ENCODE measurements at places on chromosomes 11 and 22. TPM values are rescaled to one million over a fixed set of nuclear protein-coding genes. Genes with fewer than 3 reads are reported as not detected.

DNA sequence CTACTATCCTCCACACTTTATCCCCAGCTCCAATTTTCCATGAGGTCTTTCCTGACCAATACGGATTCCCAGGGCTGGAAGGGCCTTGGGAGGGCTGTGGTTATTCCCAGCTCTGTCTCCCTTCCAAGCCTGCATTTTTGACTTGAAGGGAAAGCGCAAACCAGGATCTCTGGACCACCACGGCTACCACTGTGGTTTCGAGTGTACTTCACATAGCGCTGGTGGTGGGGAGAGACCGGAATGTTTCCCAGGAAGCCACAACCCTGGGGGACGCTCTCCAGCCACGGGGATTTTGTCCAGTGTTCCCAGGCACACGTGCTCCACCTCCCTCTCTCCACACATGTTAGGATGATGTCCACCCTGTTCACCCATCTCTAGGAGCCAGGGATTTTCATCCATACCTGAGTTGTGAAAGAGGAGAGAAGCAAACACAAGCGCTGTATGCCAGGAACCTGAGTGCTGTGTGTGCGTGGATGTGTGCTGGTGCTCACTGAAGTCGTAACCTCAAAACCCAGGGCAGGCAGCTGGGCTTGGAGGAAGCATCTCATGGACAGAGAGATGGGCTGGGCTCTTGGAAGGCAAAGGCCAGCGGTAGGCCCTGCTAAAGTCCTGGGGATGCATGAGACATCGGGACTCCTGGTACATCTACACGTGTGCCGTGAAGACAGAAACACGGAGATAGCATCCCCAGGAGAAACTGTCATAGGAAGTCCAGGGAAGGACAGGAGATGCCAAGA, 1.3 kb upstream of the NPTXR start:
- no peak for DNase-seq

- DNase-seq, result peak; percentile 34
Measured at GRCh38 chr22:50162391-50162956, 8.1 kb upstream of the PANX2 start.

DNA sequence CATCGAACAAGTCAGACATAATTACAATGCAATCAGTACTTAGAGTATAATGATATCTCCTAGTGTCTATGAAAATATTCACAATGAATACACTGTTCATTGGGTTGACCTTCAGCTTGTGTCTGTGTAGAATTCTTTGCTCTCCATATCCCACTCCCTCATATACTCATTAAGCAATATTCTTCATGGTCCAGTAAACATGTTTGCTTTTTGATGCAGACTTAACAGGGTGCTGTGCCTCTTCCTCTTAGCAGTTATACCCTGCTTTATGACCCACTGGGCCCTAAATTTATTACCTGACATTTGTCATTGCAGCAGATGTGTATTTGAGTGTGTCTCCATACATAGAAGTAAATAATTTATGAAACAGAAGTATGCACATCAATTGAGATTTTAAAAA, 352.5 kb upstream of the CCDC179 start:
- DNase-seq, result no peak

DNA sequence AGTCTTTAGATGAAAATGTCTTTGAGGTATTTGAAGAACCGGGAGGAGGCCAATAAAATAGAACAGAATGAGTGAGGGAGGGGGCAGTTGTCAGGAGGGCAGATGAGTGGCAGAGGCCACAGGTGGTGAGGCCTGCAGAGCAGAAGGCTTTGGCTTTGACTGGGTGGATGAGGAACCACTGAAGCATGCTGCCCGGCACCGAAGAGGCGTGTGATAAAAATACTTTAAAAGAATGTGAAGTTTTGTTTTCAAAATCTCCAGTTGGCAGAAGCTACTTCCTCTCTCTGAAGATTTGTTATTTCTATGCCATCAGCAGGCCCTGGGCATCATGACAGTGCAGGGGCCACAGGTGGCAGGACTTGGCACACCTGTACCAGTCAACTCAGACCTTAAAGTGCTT, 6.3 kb downstream of the MS4A12 start:
- no peak for DNase-seq

DNA sequence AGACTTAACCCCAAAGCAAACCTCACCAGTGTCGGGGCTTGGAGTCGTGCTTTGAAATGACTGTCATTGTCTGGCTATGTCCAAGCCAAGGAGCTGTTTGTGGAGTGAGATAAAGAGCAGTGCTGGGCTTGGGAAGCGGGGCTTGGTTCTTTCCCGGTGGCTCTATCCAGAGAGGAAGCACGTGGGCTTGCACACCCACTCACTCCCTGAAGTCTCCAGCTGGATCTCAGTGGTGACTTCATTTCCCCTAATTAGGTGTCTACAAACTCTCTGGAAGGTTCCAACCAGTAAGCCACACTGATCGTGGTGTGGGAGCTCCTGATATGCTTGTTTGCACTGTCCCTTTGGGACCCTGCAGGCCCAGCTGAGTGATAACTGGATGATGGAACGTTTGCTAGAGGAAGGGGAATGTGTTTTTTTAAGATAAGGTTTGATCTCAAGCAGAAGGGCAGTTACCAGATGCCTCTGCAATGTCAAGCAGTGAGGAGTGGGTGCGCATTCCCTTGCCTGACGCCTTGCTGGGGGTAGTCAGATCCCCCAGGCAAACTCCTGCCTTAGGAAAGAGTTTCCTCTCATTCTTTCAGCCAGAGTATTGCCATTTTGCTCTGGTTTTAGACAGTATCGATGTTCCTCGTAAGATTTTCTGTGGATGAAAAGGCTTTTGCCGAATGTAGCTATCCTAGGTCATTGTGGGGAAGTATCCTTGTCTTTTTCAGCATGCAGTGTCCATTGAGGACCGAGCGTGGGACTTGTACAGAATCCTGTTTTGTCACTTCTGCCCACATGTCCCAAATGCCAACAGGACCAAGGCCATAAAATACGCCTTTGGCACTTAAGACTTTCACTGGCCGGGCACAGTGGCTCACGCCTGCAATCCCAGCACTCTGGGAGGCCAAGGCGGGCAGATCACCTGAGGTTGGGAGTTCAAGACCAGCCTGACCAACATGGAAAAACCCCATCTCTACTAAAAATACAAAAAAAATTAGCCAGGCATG, 90.9 kb downstream of the MICAL2 start:
- peak; percentile 16 for DNase-seq

DNA sequence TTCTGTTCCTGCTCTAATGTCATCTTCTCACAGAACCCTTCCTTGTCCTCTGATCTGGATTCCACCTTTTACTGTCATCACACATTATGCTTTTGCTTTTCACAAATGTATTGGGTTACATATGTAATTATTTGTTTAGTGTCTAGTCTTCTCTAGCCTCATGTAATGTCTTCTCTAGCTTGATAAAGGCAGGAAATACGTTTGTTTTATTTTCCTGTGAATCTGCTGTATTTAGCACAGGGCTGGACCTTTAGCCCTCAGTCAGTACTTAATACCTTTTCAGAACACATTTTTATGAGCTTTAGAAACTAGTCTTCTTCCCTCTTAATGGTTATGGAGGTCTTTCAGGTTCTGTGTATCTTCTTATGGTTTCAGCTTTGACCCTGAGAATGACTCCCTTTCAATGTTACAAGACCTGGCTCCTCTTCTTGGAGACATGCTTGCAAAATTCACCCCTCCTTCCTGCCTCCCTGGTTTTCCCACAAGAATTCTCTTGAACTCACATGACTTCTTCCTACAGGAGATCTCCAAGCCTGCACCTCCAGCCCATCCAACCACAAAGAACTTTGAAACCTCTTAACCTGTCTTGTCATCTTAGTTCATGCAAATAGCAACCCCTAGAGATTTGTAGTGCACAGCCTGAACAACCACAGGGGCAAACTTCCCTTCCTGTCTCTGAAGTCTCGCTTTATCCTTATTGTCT, 132.7 kb upstream of the DDI1 start:
- no peak for DNase-seq

- no peak for DNase-seq
Measured at GRCh38 chr11:119306373-119306890, 10.5 kb downstream of the MCAM start.

- no peak for DNase-seq
Measured at GRCh38 chr22:35681454-35682052, 33.3 kb downstream of the APOL6 start.

GRCh38 chr11:95715777-95716241, 73.8 kb downstream of the FAM76B start:
- no peak for DNase-seq

DNA sequence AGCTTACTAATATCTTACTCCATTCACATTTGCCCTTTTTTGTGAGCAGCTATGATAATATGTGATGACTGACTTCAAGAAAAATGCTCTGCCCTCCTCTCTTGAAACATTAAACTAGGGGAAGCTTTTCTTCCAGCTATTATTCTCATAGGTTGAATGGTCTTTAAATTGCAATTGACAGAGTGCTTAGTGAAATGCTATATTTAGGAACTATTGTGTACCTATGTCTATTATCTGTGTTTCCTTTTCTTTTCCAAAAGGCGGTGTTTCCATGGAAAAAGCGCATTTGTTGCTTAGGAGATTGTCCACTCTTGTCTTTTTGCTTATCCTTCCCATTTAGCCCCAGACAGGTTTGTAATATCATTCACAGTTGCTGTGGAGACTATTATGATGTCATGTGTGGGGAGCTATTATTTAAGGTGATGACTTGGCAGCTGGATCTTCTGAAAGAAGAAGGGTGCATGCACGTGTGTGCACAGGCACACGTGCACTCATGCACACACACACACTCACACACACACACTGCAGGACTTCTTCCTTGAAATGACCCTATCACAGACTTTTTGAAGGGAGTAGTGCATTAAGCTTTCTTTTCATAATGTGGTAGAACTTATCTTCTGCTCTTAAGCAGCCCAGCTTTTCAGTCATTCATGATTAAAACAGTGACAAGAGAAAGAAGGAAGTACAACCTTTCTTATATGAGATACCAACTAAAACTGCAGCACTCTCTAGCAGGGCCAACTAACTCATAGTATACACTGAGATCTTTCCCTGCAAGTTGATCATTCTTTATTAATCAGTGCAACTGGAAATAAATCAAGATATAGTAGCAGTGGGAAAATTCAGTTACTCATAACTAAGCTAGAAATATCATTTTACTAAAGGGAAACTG, 340.8 kb upstream of the MTNR1B start:
- no peak for DNase-seq

DNA sequence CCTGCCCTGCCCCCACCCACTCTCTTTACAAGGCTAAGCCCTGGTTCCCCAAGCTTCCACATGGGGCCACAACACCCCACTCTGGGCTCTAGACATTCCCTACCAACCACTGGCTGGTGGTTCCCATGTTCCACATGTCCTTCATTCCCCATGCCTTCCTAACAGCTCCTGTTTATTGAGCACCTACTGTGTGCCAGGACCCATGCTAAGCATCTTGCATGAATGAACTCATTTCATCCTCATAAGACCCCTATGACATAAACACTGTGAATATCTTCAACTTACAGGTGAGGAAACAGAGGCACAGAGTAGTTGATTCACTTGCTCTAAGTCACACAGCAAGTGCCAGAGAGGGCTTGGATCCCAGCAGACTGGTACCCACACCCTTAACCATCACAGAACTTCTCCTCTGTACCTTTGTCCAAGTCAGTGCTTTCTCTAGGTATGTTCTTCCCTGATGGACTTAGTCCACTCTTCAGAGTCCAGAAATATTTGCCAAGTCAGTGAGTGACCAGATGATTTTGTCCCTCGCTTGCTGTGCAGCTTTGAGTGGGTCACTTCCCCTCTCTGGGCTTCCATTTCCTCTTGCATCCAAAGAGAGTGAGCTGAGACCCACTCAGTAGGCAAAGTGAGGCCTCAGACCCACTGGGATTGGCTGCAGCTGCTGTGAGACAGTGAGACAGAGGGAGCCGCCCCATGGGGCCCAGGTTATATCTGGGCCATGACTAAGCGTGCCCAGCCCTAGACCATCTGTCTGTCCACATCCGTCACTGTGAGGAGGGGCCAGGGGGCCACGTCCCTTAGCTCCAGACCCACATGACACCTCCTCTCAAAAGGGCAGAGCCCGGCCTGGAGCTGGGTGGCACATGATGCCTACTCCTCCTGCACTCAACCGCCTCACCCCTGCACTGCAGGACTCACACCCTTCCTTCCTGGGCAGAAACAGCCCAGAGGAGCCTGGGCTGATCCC, 132.4 kb downstream of the MN1 start:
- peak; percentile 66 for DNase-seq

- DNase-seq, result no peak
Measured at GRCh38 chr11:56764976-56765375, 16.5 kb upstream of the OR9G4 start.

The CYP2D6 gene
- total RNA-seq, result 3.2 TPM

The ST13 gene
- 196 TPM for total RNA-seq

The SHANK3 gene
- 40.5 TPM for total RNA-seq

The FAM227A gene
- 3.4 TPM for total RNA-seq

The RIMBP3C gene
- total RNA-seq, result 0.22 TPM

The AMOTL1 gene
- 52.3 TPM for total RNA-seq

The CDK2AP2 gene
- 98.4 TPM for total RNA-seq

The FANCF gene
- total RNA-seq, result 14.8 TPM

All from kidney (tissue), 22 donors.